Activated naive CD8-positive, alpha-beta T cell treated with anti-CD3 and anti-CD28 coated beads, Interleukin-2, amount 50 U/mL, for 24 hours (primary cell): ENCODE measurements at places on chromosomes 3 and 15.

DNA sequence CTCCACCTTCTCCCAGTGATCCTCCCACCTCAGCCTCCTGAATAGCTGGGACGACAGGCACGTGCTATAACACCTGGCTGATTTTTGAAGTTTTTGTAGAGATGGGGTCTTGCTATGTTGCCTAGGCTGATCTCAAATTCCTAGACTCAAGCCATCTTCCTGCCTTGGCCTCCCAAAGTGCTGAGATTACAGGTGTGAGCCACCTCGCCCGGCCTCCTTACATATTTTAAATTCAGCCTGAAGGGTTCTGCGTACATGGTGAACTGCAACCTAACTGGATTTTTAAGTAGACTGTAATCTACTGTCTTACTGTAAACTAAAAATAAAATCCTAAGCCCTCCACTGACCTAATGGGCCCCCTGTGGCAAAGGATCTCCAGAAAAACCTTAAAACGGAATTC lies 34.1 kb downstream of the MASP1 start:
- no peaks in the 10 kb centered on the region for H3K4me1 ChIP-seq
- no peak overlapping the region for H3K27ac ChIP-seq
- H3K4me3 ChIP-seq = no peak overlapping the region
- DNase-seq = no peak
- H3K27me3 ChIP-seq = peaks cover 17% of the 10 kb centered on the region
- no peaks in the 10 kb centered on the region for H3K36me3 ChIP-seq

DNA sequence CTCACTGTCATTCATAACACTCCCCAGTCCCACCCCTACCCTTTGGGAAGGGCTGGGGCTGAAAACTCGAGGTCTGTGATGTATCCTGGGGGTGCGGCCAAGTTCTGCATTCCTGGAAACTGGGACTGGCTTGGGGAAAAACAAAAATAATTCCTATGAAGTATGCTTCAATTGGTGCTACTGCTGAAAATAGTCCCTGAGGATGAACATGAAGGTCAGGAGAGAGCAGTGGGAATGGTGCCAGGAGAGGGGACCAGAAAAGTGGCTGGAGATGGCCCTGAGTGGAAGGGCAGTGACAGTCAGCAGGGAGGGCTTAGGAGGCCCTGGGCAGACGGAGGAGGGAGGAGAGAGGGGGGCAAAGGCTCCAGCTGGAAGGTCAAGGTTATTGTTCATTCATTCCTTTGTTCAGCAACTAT lies 4.8 kb upstream of the ISLR start:
- DNase-seq = no peak
- no peaks in the 10 kb centered on the region for H3K36me3 ChIP-seq
- H3K27ac ChIP-seq = no peak overlapping the region
- H3K27me3 ChIP-seq = peaks cover 2% of the 10 kb centered on the region
- H3K4me1 ChIP-seq = no peaks in the 10 kb centered on the region

DNA sequence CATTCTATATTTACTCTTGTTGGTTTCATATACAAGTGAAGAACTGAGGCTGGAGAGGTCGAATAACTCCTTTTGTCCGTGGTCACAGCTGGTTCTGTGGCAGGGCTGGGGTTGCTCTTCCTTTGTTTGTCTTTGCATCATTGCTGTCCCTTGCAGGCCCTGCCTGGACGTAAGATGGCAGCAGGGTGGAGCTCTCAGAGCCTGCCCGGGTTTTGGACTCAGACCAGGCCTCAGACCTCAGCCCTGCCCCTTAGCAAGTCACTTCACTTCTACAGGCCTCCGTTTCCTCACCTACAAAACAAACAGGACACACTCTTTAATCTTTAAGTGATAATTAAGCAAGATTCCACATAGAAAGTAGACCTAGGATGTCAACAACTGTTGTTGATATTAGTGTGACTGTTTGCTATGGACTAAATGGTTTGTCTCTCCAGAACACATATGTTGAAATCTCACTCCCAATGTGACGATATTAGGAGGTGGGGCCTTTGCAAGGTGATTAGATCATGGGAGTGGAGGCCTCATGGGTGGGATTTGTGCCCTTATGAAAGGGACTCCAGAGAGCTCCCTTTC lies 65.6 kb upstream of the PLXNA1 start:
- no peaks in the 10 kb centered on the region for H3K27me3 ChIP-seq
- no peak overlapping the region for H3K27ac ChIP-seq
- peaks cover 26% of the 10 kb centered on the region for H3K36me3 ChIP-seq
- no peak for DNase-seq
- H3K4me1 ChIP-seq = peaks cover 14% of the 10 kb centered on the region

GRCh38 chr3:129051871-129052340 lies 8.7 kb upstream of the GP9 start:
- no peak for DNase-seq
- H3K27ac ChIP-seq = no peak overlapping the region
- H3K4me3 ChIP-seq = no peak overlapping the region
- no peaks in the 10 kb centered on the region for H3K36me3 ChIP-seq

GRCh38 chr3:169379496-169380090 lies 283.9 kb downstream of the MECOM start:
- no peaks in the 10 kb centered on the region for H3K27me3 ChIP-seq
- H3K27ac ChIP-seq = no peak overlapping the region
- H3K4me3 ChIP-seq = no peak overlapping the region

DNA sequence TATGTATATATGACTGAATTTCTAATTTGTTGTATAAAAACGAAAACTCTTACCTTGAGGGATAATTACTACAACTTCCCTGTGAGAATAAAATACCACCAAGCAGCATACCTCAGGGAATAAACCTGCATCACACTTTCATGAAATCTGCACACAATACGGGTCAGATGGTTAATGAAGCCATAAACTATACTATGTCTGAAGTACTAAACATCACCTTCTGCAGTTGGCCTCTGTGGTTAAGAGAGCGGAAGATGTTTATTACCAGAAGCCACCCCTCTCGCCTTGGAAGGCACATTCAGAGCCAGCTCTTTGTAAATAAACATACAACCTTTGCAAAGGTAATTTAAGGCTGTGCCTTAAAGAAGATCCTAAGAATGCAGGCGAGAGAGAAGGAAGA lies 462.1 kb upstream of the NR2F2 start:
- H3K27ac ChIP-seq = no peak overlapping the region
- DNase-seq = no peak
- H3K4me3 ChIP-seq = no peak overlapping the region
- H3K36me3 ChIP-seq = no peaks in the 10 kb centered on the region
- peaks cover 13% of the 10 kb centered on the region for H3K4me1 ChIP-seq
- H3K27me3 ChIP-seq = peaks cover 3% of the 10 kb centered on the region

GRCh38 chr3:56681984-56682461 lies 1.0 kb downstream of the TASOR start:
- H3K27ac ChIP-seq = peak overlapping the region; percentile 91
- H3K4me1 ChIP-seq = peaks cover 46% of the 10 kb centered on the region
- DNase-seq = no peak
- H3K36me3 ChIP-seq = peaks cover 51% of the 10 kb centered on the region
- H3K4me3 ChIP-seq = peak overlapping the region; percentile 95
- no peaks in the 10 kb centered on the region for H3K27me3 ChIP-seq

DNA sequence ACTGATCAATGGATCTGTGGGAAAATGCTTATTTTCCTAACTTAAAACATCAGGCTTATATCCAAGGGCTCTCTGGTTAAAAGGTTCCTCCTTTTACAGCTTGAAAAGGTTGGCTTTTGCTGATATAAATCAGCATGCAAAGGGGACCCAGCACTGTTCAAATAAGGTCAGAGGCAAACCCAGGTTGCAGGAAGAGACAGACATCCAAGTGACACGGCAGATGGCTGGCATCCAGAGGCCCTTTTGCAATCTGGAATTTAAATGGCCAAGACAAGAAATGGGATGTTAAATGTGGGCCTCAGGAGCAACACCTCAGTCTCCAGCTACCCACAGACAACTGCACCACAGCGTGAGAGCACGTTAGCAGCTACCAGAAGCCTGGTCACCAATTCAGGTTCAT lies 6.3 kb downstream of the SH3BP5 start:
- peaks cover 3% of the 10 kb centered on the region for H3K36me3 ChIP-seq
- H3K27ac ChIP-seq = no peak overlapping the region
- no peaks in the 10 kb centered on the region for H3K27me3 ChIP-seq
- H3K4me3 ChIP-seq = no peak overlapping the region
- peaks cover 37% of the 10 kb centered on the region for H3K4me1 ChIP-seq

GRCh38 chr3:140096037-140096436 lies 161.1 kb downstream of the CLSTN2 start:
- no peaks in the 10 kb centered on the region for H3K27me3 ChIP-seq
- no peak for DNase-seq
- H3K36me3 ChIP-seq = no peaks in the 10 kb centered on the region
- no peak overlapping the region for H3K27ac ChIP-seq
- H3K4me1 ChIP-seq = no peaks in the 10 kb centered on the region
- H3K4me3 ChIP-seq = no peak overlapping the region

- no peak for DNase-seq
- H3K27ac ChIP-seq = no peak overlapping the region
- peaks cover 6% of the 10 kb centered on the region for H3K36me3 ChIP-seq
Measured at GRCh38 chr15:55401786-55402246, 6.3 kb downstream of the CCPG1 start.

- no peak overlapping the region for H3K27ac ChIP-seq
- H3K4me3 ChIP-seq = no peak overlapping the region
- no peak for DNase-seq
- peaks cover 16% of the 10 kb centered on the region for H3K4me1 ChIP-seq
Measured at GRCh38 chr3:177451301-177451750, 254.0 kb upstream of the TBL1XR1 start.

DNA sequence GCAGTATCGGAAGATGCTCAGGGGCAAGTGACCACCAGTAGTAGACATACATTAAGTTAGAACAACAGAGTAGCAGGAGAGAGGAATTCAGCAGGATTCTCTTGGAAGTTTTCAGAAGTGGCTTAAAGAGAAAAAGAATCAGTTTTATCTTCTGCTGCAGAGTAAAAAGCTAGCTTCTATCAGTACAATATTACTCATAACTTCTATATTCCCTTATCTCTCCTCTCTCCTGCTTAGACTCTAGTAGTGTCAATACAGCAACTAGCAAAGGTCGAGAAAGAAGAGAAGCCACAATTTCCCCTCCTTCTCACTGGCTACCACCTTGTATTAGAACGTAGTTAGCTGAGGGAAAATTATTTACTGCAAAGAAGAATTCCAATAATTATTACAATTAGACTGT lies 539.7 kb downstream of the DIPK2A start:
- no peaks in the 10 kb centered on the region for H3K4me1 ChIP-seq
- H3K36me3 ChIP-seq = no peaks in the 10 kb centered on the region
- no peaks in the 10 kb centered on the region for H3K27me3 ChIP-seq
- H3K4me3 ChIP-seq = no peak overlapping the region
- no peak overlapping the region for H3K27ac ChIP-seq
